Activated naive CD8-positive, alpha-beta T cell treated with anti-CD3 and anti-CD28 coated beads, Interleukin-2, amount 10 ng/mL, durations not matched to agents 7 days and 5 days (primary cell): ENCODE measurements at places on chromosomes 5 and 9. TPM values are rescaled to one million over a fixed set of nuclear protein-coding genes. Genes with fewer than 3 reads are reported as not detected.

The PCDHGB7 gene
- not detected for total RNA-seq

The NDUFB6 gene
- 41.5 TPM for total RNA-seq

The ZDHHC11B gene
- total RNA-seq: 2.0 TPM

The ECSCR gene
- not detected for total RNA-seq

The SOWAHA gene
- total RNA-seq: not detected

The EGFL7 gene
- 1.1 TPM for total RNA-seq

The PRRX2 gene
- not detected for total RNA-seq

The LECT2 gene
- not detected for total RNA-seq

The QRFP gene
- not detected for total RNA-seq

The HTR4 gene
- not detected for total RNA-seq

The CCL28 gene
- 17.1 TPM for total RNA-seq

The SH3GL2 gene
- not detected for total RNA-seq

The KLHL9 gene
- total RNA-seq: 27.9 TPM

The RLN1 gene
- total RNA-seq: 2.2 TPM

The PKD2L2 gene
- not detected for total RNA-seq
